ENCODE measurements at places on chromosomes 1 and 21.

DNA sequence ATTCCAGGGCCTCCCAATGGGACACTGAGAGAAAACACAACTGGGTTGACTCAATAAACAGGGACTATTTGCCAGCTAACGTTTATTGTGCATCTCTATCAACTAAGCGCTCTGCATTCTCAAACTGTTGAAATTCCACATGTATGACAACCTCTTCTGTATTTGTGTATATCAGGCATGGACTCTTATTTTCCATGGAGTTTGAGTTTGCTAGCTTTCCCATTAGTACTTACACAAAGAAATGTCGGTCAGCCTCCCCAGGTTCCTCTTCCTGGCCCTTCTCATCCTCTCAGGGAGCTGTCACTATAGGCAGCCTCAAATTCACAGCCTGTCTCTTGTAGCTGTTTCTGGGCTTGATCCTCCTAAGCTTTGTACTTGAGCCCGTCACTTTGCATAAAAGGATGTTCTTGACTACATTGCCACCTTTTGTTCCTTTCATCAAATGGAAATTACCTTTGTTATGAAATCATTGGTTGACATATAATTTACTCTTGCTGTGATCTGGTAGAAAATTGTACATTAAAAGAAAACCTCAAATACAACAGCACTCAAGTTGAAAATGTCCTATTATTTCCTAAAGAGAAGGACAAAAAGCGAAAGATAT, 60.0 kb upstream of the NTPCR start:
- no peak for DNase-seq

DNA sequence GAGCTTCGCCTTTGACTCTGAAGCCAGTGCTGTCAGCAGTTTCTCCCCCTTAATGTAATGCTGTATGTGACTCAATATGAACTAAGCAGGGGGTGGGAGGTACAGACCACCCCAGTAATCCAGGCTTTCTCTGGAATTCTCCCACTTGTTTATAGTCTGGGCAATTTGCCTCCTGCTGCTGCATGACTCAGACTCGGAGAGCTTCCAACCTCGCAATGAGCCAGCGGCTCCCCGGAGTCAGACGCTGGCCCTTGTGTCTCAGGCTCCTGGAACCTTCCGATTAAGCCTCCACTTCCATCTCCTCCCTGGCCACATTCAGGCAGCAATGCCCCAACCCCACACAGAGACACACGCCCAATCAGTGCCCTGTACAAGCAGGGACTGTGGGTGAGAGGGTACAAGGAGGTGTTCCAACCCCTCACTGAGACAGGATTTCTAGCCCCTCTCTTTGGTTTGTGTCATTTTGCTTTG, 471.7 kb upstream of the VAMP3 start:
- no peak for DNase-seq

DNA sequence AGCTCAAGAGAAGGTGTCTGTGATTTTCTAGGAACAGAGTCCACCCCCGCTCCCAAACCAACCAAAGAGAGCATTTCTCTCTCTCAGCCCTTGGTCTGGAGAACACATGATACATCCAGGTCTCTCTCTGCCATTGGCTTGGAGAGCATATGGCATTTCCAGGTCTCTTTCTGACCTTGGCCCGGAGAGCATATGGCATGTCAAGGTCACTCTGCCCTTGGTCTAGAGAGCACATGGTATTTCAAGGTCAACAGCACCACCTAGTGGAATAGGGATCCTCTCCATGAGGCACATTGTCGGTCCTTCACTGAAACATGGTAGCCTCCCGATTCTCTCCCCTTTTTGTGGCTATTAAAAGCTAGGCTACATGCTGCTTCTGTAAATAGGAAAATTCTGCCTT, 437.7 kb upstream of the OLFM3 start:
- DNase-seq: no peak

- no peak for DNase-seq
These were observed 1.8 kb downstream of the TRIM46 start for GRCh38 chr1:155175281-155175926.

DNA sequence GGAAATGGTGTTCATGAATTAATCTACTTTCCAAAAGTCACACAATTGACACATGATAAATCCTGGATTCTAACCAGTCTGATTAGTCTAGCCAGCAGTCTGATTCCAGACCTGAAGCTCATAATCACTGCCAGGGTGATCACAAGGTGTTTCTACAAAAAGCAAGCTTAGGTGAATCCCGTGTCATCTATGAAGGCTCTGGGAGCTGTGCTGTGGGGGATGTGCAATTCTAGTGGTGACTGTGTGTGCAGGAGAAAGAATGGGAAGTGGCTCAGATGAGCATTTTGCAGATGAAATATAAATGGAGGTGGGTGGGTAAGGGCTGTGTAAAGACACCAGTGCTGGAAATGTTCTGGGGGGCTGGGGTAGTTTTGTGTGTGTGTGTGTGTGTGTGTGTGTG, 1.8 kb upstream of the NPPB start:
- no peak for DNase-seq

- DNase-seq: no peak
These were observed 98.4 kb upstream of the KAZN start for GRCh38 chr1:14500041-14500440.

DNA sequence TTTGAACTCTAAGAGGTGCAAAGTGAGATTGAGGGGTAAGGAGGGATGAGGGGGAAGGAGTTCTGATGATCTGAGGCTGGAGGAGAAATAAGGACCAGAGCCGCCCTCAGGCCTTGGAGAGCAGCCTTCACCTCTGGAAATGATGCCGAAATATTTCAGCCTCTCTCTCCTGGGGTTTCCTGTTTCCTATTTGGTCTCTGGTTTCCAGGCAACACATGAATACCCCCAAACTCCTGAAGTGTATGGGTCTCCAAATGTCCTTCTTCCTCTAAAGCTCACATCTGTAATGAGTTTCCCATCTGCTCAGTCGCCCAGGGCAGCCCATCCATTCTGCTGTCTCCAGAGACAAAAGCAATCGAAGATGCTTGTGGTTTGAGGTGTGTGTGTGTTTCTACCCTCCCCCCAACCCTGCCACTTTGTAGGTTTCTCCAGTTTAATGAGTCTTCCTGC, 52.0 kb upstream of the FAM20B start:
- DNase-seq: no peak

- no peak for DNase-seq
These were observed 45.0 kb upstream of the ADARB1 start for GRCh38 chr21:45029298-45029947.

GRCh38 chr1:119139403-119139802, 1.1 kb downstream of the WARS2 start:
- DNase-seq: no peak

Data from NCI-H774 (cell line).